ENCODE measurements at places on chromosomes 11 and 22.

GRCh38 chr11:130609121-130610035 lies 160.9 kb downstream of the ADAMTS15 start:
- no peak for DNase-seq

GRCh38 chr22:43213051-43213450 lies 26.1 kb upstream of the TTLL12 start:
- DNase-seq = no peak

DNA sequence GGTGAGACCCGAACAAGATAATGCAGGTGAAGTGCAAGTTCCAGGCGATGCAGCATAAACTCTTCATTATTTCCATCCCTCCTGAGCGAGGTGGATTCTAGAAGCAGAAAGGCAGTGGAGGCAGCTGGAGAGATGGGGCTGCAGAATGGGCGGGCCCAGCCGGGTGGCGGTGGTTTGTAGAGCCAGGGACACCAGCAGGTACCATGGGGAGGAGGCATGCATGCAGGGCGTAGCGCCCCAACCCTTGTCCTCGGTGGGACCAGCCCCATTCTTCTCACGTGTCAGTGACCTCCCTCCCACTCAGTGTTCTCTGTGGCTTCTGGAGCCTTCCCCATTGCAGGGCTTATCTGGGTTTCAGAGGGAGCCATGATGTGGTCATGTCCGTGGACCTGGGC lies 38.0 kb downstream of the MPPED1 start:
- DNase-seq = no peak

DNA sequence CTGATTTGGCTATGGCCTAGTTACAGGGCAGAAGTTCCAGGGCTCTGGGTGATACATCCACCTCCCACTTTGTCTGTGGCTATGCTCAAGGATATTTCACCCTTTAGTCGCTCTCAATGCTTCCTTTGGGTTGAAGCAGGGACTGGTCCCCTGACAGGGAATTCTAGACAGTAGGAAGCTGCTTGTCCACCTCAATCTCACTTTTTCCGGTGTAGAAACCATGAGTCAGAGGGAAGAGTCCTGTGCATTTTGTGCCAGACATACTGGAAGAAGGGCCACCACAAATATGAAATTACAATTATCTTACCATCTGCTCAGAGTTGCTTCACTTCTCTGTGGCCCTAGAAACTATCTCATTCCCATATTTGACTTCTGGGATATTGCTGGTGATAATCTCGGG lies 413.7 kb upstream of the FAT3 start:
- no peak for DNase-seq

- DNase-seq = no peak
Observed at GRCh38 chr11:34206407-34207300, 101.2 kb downstream of the NAT10 start.

GRCh38 chr22:30226192-30226832 lies 20.2 kb downstream of the LIF start:
- DNase-seq = no peak

DNA sequence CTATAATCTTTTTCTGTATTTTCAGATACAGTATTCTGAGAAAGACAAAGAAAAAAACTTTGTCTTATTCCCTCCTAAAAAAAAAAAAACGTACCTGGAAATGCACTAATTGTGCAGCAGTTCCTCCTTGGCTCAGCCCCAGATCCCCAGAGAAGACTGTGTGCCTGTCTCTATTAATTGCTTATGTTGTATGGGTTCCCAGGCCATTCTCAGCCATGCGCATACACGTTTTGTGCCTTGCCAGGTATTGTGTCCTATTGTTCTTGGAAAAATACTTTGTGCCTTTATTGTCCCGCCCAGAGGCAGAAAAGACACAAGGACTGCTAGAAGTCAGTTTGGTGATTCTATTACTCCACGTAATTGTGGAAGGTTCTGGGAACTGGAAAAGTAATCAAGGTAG lies 91.2 kb downstream of the PIWIL4 start:
- DNase-seq = no peak
